ENCODE measurements at places on chromosomes 1 and 21. TPM values are rescaled to one million over a fixed set of nuclear protein-coding genes. Genes with fewer than 3 reads are reported as not detected.

ERVH48-1 gene
- total RNA-seq, result not detected

TRIM46 gene
- 6.7 TPM for total RNA-seq

ANKRD65 gene
- total RNA-seq, result 6.7 TPM

S100A7 gene
- not detected for total RNA-seq

CDC42BPA gene
- 58.9 TPM for total RNA-seq

C8B gene
- total RNA-seq, result 0.06 TPM

CD48 gene
- total RNA-seq, result 1.1 TPM

SCNM1 gene
- total RNA-seq, result 26.1 TPM

ZNF678 gene
- total RNA-seq, result 55.2 TPM

SPRR4 gene
- not detected for total RNA-seq

RABGGTB gene
- 74.3 TPM for total RNA-seq

KCNA3 gene
- total RNA-seq, result 11.5 TPM

All from spinal cord (tissue), 10 donors.